NCI-H2171 (cell line): ENCODE measurements at places on chromosomes 4 and X.

DNA sequence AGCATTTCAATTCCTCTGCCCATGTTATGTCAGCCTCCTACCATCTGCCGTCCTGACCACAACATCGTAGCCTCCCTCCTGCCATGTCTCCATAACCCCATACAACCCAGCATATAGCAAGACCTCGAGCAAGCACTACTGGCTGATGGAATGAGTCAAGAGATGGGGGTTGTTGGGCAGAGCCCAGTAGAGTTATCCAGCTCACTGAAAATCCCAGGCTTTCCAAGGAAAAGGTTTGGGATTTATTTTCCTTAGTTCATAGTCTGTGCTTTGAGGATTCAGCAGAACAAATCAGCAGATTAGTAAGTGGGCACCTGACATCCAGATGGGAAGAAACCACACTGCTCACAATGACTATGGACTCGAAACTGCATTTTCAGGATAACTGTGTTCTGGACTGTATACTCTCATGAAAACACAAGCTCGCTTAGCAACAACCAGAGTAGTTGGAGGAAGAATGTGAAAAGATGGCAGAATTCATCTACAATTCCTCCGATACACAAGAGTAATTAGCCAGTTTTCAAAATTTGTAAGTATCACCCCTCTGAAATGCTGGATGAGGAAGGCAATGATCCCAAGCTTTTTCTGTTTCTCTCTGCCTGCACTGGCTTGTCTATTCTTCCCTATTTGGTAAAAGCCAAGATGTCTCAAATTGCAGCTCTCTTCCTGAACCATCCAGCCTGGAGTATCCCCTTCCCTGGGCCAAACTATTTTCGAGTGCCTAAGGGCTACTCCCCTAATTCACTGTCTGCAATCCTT is 186.2 kb upstream of the TBL1X start:
- no peak for DNase-seq

DNA sequence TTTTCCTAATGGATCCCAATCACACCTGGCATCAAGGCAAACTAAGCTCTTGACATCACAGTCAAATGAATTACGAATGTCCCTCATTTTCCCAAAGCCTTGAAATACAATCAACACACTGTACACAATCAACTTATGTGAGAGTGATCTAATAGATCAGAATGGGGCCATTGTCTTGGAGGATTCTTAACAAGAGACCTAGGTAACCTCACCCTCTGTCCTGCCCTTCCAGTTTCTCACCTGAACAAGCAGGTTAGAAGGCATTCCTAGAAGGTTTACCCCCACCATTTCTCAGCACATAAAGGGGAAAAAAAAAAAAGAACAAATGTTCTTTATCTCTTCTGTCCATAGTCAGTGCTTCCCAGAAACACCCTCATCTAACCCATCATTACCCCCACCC is 6.3 kb downstream of the SLC39A8 start:
- DNase-seq: no peak

DNA sequence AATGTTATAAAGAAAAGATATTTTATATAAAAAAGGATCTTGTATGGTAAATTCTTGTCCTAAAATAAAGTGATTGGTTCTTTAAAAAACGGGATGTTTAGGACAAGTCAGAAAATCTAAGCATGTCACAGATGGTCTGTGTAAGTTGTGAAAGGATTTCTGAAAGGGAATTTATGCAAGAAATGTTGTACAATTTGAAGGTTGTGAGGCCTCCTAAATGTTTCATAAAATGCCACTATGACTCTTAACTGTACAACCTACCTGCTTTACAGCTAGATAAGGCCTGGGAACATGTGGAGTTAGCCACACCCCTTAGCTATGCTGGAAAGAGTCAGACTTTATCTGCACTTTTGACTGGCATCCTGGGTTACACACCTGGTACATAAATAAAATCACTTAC is 951.5 kb upstream of the POU3F4 start:
- DNase-seq: no peak

DNA sequence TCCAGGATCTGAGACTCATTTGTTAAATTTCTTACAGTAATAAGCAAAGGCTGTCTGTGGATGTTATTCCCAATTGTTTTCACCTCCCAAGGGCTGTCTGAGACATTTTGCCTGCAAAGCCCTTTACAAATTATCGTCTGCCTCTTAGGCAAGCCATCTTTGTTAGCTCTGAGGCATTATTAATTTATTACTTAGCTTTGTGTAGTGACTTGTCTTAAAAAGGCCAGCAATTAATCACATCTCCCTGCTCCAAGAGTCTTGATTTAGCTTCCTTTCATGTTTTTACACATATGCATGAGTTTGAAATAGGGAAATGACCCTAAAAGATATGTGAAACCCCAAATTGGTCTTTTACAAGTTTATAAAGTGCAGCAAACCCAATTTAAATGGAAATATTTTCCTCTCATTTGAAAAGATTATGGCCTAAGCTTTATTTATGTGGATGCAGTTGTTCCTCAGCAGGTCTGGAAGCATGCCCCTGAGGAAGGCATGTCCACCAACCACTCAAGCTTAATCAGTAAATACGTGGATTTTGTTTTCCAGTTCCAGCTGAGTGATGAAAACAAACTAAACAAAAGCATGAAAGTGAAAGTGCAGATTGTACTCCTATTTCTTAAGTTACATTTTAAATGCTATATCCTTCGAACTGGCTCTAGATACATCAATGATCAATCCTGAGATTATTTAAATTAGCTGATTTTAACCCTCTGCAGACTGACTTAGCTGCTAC is 173.6 kb upstream of the LNX1 start:
- DNase-seq: no peak
